ENCODE measurements at places on chromosomes 16 and 17.

DNA sequence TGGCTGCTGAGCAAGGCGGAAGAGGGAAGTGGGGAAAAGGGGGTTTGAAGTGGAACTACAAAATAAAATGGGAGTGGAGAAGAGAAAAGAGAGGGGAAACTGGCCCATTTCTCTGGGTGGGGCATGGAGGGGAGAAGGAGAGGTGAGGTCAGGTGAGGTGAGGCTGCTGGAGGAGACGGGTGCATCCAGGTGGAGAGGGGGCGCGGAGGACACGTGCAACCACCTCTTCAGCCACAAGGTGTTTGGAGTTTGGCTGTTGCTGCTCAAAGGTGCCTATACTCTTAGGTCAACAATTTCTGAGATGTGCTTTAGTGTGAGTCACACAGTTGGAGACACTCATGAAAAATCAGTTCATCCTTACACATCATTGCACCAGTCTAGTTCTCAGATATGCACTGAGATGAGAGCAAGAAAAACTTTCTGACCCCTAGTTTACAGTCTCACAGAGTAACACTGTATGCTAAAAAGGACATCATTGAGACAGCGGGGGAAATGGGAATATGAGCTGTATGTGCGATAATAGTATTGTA, 4.8 kb downstream of the SLC6A4 start:
- no peak for DNase-seq

DNA sequence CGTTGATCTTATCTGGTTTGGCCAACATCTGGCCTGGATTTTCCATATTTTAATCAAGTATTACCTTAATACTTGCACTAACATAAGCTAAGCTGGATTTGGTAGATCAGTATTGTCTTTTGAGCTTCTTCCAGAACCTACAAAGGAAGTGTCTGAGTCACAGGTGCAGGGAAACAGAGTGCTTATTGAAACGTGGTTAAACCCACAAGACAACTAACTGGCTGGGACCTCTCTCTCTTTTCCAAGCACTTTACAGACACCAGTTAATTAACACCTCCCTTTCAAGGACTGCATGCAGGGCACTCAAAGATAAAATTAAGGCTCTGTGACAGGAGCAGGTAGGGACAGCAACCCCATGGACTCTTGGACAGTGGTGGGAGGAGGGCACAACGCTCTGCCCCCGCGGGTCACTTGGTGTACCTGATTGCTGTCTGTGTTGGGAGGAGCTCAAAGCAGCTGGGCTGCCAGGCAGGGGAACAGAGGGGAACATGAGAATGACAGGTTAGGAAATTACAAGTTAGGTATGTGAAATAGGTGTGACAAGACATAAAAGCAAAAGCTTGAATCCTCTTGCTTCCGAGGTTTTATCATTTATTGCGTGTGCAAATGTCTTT, 133.7 kb upstream of the MON1B start:
- DNase-seq: no peak

DNA sequence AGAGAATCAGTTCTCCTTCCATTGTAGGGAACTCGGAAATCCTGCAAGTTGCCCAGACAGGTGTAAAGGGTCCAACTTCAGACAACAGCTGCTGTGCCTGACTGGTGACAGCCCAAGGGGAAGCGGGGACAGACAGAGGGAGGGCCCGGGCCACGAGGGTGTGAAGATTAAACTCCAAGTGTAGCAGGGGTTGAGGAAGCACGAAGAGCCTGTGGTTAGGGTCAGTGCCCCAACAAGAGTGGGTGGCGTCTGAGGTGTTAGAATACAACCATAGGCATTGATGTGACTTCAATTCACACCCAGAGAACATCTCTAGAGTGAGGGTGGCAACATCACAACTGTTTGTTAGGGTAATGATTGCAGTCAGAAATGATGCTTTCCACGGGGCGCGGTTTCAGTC, 39.1 kb downstream of the ASPA start:
- no peak for DNase-seq

GRCh38 chr16:57809276-57810196, 7.2 kb upstream of the KIFC3 start:
- DNase-seq: no peak

DNA sequence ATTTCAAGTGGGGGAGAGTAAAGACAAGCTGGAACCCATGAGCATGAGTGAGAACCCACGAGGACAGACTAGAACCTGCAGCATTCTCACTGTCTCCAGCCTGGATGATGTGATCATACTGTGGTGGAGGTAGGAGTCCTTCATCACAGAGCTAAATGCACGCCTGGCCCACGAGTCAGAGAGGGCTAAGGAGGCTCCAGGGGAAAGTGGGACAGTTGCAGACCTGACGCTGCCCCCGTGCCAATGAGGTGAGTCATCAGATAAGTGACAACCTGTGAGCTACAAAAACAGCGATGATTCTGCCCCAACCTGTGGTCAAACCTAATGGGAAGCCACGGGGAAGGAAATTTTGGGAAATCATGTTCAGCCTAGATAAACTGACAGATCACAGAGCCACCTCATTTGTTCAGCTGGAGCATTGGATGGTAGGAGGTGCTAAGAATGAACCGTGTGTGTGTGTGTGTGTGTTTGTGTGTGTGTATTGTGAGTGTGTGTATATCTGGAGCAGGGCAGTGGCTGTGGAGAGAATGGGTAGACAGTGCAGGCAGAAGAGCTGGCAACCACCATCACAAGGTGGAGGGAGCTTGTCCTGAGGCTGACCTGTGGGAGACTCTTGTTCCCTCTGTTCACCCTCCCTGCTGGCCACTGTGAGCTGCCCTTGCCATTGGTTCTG, 131.8 kb downstream of the UTP18 start:
- DNase-seq: no peak

GRCh38 chr16:3138823-3139426, 4.1 kb downstream of the ZNF213 start:
- no peak for DNase-seq

GRCh38 chr17:74453665-74454196, 12.7 kb upstream of the CD300A start:
- DNase-seq: peak; percentile 50

DNA sequence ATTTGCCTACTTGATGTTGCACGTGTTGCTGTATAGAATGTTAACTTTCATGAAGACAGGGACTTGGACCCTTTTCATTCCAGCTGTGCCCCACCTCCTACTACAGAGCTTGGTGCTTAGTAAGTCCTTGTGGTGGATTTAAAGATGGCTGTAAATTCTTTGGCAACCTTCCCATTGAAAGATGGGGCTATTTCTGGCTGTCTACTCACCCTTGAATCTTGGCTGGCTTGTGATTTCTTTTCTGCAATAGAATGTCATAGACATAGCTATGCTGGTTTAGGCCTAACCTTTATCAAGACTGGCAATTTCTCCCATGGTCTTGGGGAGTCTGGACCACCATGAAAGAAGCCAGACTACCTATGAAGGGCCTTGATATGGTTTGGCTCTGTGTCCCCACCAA, 59.0 kb downstream of the ACSM2A start:
- DNase-seq: no peak

GRCh38 chr16:80994451-80994850, 12.2 kb downstream of the CMC2 start:
- DNase-seq: no peak
